ENCODE measurements at places on chromosomes 5 and 9. TPM values are rescaled to one million over a fixed set of nuclear protein-coding genes. Genes with fewer than 3 reads are reported as not detected.

GRCh38 chr5:150651924-150652671 is 9.0 kb upstream of the MYOZ3 start:
- H3K4me3 ChIP-seq: no peak overlapping the region
- DNase-seq: no peak
- peaks cover 28% of the 10 kb centered on the region for H3K36me3 ChIP-seq
- no peak overlapping the region for H3K27ac ChIP-seq
- no peaks in the 10 kb centered on the region for H3K27me3 ChIP-seq

DNA sequence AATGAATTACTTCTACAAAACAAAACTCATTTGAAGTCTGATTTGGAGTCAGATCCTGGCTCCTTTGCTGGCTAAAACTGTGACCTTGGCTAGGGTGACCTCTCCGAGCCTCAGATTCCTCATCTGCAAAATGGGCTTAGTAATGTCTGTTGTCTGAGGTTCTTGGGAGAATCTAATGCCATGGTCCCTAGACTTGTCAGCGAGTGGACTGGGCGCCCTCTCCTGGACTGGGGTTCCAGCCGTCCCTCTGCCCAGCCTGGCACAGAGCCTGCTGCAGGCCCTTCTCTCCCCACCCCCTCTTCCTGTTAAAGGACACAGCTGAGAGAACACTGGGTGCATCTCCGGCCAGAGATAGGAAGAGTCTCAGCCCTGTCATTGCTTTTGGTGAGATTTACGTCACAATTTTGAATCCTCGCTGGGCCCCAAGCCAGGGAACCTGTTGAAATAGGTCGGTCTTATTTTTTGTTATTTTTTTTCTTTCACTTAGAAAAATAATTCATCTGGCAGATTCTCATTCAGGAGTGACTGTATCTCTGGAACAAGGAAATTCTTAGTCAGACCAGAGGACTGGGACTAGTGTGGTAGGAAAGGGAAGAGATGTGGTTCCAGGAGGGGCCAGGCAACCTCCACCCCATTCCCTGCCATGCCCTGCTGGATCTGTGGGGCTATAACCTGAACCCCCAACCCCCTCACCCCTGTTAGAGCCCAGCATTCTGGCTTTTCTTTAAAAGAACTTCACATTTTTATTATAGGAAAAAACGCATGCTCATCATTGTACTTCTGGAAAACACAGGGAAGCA is 48.2 kb upstream of the RPL26L1 start:
- H3K4me1 ChIP-seq: peaks cover 27% of the 10 kb centered on the region
- no peaks in the 10 kb centered on the region for H3K27me3 ChIP-seq
- DNase-seq: peak; percentile 53

Gene DMRTA1
- total RNA-seq: 0.35 TPM

Gene PCDHA6
- total RNA-seq: 0.09 TPM

Gene ZNG1E
- 30.8 TPM for total RNA-seq

DNA sequence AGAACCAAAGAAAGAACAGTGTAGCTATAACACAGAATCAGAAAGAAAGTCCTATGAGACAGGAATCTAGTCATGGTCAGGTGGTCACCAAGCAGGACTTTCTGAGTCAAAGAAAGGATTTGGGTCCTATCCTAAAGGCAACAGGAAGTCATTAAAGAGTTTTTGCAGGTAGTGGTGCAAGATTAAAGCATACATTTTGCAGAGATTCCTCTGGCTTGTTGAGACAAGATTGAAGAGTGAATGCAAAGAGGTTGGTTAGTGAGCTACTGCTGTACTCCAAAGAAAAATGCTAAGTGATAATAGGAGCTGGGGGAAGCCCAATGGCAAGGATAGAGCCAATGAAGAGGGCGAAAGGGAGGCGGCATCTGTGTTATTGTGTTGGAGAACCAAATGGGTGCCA is 300.5 kb upstream of the KIF2A start:
- H3K27ac ChIP-seq: no peak overlapping the region
- no peak overlapping the region for H3K4me3 ChIP-seq
- no peak for DNase-seq
- H3K36me3 ChIP-seq: no peaks in the 10 kb centered on the region
- H3K4me1 ChIP-seq: no peaks in the 10 kb centered on the region

GRCh38 chr5:41721516-41721915 is 148.7 kb downstream of the OXCT1 start:
- peaks cover 5% of the 10 kb centered on the region for H3K4me1 ChIP-seq
- no peak overlapping the region for H3K4me3 ChIP-seq
- peak; percentile 77 for DNase-seq
- H3K27ac ChIP-seq: no peak overlapping the region

GRCh38 chr5:83556190-83556589 is 84.6 kb downstream of the VCAN start:
- no peaks in the 10 kb centered on the region for H3K4me1 ChIP-seq
- peaks cover 7% of the 10 kb centered on the region for H3K36me3 ChIP-seq
- DNase-seq: no peak
- no peak overlapping the region for H3K4me3 ChIP-seq
- no peaks in the 10 kb centered on the region for H3K27me3 ChIP-seq
- no peak overlapping the region for H3K27ac ChIP-seq

GRCh38 chr5:160925281-160925680 is 73.3 kb upstream of the ATP10B start:
- peaks cover 5% of the 10 kb centered on the region for H3K27me3 ChIP-seq
- no peak overlapping the region for H3K4me3 ChIP-seq
- DNase-seq: no peak

GRCh38 chr9:124139001-124139400 is 118.7 kb upstream of the NEK6 start:
- H3K4me3 ChIP-seq: no peak overlapping the region
- peaks cover 4% of the 10 kb centered on the region for H3K4me1 ChIP-seq
- no peaks in the 10 kb centered on the region for H3K27me3 ChIP-seq
- DNase-seq: no peak
- H3K36me3 ChIP-seq: no peaks in the 10 kb centered on the region

Gene SUSD3
- total RNA-seq: 2.6 TPM
